ENCODE measurements at places on chromosomes 4 and X. TPM values are rescaled to one million over a fixed set of nuclear protein-coding genes. Genes with fewer than 3 reads are reported as not detected.

- H3K4me3 ChIP-seq = no peak overlapping the region
- no peak for DNase-seq
- H3K27ac ChIP-seq = no peak overlapping the region
- no peaks in the 10 kb centered on the region for H3K27me3 ChIP-seq
- no peaks in the 10 kb centered on the region for H3K4me1 ChIP-seq
- no peaks in the 10 kb centered on the region for H3K36me3 ChIP-seq
Measured at GRCh38 chr4:18630218-18631110, 608.9 kb upstream of the LCORL start.

- no peak for DNase-seq
- H3K27ac ChIP-seq = no peak overlapping the region
- no peak overlapping the region for H3K4me3 ChIP-seq
- no peaks in the 10 kb centered on the region for H3K4me1 ChIP-seq
- no peaks in the 10 kb centered on the region for H3K27me3 ChIP-seq
Measured at GRCh38 chr4:174461466-174462106, 60.7 kb downstream of the HPGD start.

GRCh38 chrX:110954428-110955100 lies 141.4 kb upstream of the PAK3 start:
- no peak for DNase-seq
- no peak overlapping the region for H3K27ac ChIP-seq
- H3K4me3 ChIP-seq = no peak overlapping the region
- no peaks in the 10 kb centered on the region for H3K4me1 ChIP-seq
- no peaks in the 10 kb centered on the region for H3K27me3 ChIP-seq

- no peak overlapping the region for H3K4me3 ChIP-seq
- peaks cover 4% of the 10 kb centered on the region for H3K27me3 ChIP-seq
- no peaks in the 10 kb centered on the region for H3K36me3 ChIP-seq
- H3K27ac ChIP-seq = no peak overlapping the region
- DNase-seq = no peak
- no peaks in the 10 kb centered on the region for H3K4me1 ChIP-seq
Measured at GRCh38 chr4:129344058-129344457, 248.1 kb downstream of the C4orf33 start.

DNA sequence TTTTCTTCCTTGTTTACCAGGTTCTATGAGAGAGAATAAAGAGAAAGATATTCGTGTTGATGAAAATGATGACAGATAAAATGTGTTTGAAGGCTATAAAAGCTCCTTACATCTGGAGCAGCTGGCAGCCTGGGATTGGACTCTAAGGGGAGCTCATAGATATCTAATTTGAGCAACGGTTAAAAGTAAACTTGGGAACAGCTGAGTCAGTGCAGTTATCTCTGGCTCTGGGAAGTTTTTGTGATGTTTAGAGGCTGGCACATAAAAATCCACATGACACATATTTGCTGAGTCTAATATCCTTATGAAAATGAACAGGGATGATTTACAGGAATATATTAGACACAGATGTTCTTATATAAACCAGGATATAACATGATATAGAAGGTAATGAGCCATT lies 331.8 kb upstream of the TENM3 start:
- no peak overlapping the region for H3K4me3 ChIP-seq
- no peak for DNase-seq
- H3K4me1 ChIP-seq = no peaks in the 10 kb centered on the region
- no peaks in the 10 kb centered on the region for H3K36me3 ChIP-seq

Gene LRBA
- 50.6 TPM for total RNA-seq

- H3K4me1 ChIP-seq = no peaks in the 10 kb centered on the region
- no peaks in the 10 kb centered on the region for H3K36me3 ChIP-seq
- H3K27me3 ChIP-seq = no peaks in the 10 kb centered on the region
- no peak overlapping the region for H3K27ac ChIP-seq
- H3K4me3 ChIP-seq = no peak overlapping the region
Measured at GRCh38 chr4:90486346-90486745, 359.2 kb downstream of the CCSER1 start.

- no peaks in the 10 kb centered on the region for H3K36me3 ChIP-seq
- DNase-seq = no peak
- H3K4me3 ChIP-seq = no peak overlapping the region
- no peak overlapping the region for H3K27ac ChIP-seq
- H3K4me1 ChIP-seq = no peaks in the 10 kb centered on the region
- no peaks in the 10 kb centered on the region for H3K27me3 ChIP-seq
Measured at GRCh38 chr4:124590480-124590879, 122.1 kb downstream of the ANKRD50 start.

DNA sequence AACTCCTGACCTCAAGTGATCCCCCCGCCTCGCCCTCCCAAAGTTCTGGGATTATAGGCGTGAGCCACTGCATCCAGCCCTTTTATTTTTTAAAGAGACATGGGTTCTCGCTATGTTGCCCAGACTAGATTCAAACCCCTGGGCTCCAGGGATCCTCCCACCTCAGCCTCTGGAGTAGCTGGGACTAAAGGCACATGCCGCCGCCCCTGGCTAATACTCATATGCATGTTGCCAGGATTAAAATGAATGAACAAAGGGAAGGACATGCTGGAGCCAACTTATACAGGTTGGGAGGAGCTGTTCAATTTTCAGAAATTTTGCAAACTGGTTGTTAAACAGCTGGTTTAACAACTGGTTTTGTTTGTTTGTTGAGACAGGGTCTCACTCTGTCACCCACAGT lies 1.4 kb upstream of the FTSJ1 start:
- H3K27me3 ChIP-seq = no peaks in the 10 kb centered on the region
- peaks cover 30% of the 10 kb centered on the region for H3K4me1 ChIP-seq
- H3K4me3 ChIP-seq = peak overlapping the region; percentile 96
- DNase-seq = no peak

GRCh38 chr4:177680308-177680707 lies 238.1 kb upstream of the AGA start:
- H3K27ac ChIP-seq = no peak overlapping the region
- no peaks in the 10 kb centered on the region for H3K4me1 ChIP-seq
- H3K27me3 ChIP-seq = no peaks in the 10 kb centered on the region
- H3K36me3 ChIP-seq = no peaks in the 10 kb centered on the region
- no peak for DNase-seq

DNA sequence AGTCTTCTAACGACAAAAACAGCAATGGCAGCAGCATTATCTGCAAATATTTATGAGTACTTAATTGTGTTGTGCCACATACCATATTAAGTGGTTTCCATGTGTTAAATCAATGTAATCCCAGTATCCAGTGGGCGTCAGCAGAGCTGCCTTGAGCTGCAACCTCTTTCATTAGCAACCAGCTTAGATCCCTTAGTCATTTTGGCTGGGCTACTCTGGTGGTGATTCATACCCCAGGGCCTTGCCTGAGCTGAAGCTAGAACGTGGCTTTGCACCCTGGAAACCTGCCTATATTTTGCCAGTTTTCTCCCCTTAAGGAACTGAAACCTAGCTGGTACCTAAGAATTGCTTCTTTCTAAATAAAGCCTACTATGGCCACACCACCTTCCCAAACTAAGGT lies 474.3 kb upstream of the FTHL17 start:
- no peaks in the 10 kb centered on the region for H3K4me1 ChIP-seq
- DNase-seq = no peak
- no peaks in the 10 kb centered on the region for H3K27me3 ChIP-seq
- no peak overlapping the region for H3K27ac ChIP-seq
- no peak overlapping the region for H3K4me3 ChIP-seq
- H3K36me3 ChIP-seq = no peaks in the 10 kb centered on the region

- no peaks in the 10 kb centered on the region for H3K27me3 ChIP-seq
- H3K4me3 ChIP-seq = no peak overlapping the region
- H3K4me1 ChIP-seq = no peaks in the 10 kb centered on the region
Measured at GRCh38 chr4:170769862-170770261, 680.1 kb upstream of the AADAT start.

DNA sequence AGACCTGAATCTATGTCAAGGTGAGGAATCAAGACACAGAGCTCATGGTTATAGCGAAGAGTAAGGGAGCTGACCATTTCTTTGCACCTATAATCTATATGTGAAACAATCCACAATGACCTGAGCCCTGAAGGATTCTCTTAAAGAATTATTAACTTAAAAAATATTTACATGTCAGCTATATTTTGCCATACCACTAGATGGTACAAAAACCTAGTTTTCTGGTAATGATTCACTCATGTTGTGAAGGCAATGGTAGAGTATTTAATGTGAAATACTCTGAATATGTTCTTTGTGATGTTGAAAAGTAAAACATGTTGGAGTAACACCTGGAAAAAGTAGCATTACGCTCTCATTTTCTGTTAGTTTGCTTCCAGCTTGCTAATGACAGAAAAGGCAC lies 40.0 kb downstream of the VGLL1 start:
- H3K36me3 ChIP-seq = peaks cover 3% of the 10 kb centered on the region
- no peaks in the 10 kb centered on the region for H3K27me3 ChIP-seq
- no peak overlapping the region for H3K4me3 ChIP-seq
- peaks cover 11% of the 10 kb centered on the region for H3K4me1 ChIP-seq
- no peak for DNase-seq

Gene CXCL6
- total RNA-seq = not detected

DNA sequence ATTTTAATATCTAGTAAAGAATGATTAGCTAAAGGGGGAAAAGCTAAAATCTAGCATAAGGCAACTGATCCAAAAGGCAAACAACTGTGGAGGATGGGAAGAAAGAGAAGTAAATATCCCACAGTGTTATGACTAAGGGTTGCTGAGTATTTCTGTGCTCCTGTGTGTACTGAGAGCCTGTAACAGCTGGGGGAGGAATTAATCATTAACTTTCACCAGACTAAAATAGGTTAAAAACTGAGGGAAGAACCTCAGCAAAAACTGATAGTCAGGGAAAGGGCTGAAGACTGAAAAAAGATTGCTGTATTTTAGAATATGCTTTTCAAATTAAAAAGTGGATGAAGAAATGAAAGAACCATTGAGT lies 365.9 kb downstream of the CXXC4 start:
- H3K4me3 ChIP-seq = no peak overlapping the region
- no peaks in the 10 kb centered on the region for H3K27me3 ChIP-seq
- no peak overlapping the region for H3K27ac ChIP-seq
- no peak for DNase-seq
- no peaks in the 10 kb centered on the region for H3K36me3 ChIP-seq

Gene GCNA
- 8.7 TPM for total RNA-seq

GRCh38 chrX:40761762-40762161 lies 26.4 kb upstream of the MED14 start:
- H3K27me3 ChIP-seq = peaks cover 3% of the 10 kb centered on the region
- no peaks in the 10 kb centered on the region for H3K36me3 ChIP-seq
- no peaks in the 10 kb centered on the region for H3K4me1 ChIP-seq
- H3K4me3 ChIP-seq = no peak overlapping the region
- no peak overlapping the region for H3K27ac ChIP-seq

DNA sequence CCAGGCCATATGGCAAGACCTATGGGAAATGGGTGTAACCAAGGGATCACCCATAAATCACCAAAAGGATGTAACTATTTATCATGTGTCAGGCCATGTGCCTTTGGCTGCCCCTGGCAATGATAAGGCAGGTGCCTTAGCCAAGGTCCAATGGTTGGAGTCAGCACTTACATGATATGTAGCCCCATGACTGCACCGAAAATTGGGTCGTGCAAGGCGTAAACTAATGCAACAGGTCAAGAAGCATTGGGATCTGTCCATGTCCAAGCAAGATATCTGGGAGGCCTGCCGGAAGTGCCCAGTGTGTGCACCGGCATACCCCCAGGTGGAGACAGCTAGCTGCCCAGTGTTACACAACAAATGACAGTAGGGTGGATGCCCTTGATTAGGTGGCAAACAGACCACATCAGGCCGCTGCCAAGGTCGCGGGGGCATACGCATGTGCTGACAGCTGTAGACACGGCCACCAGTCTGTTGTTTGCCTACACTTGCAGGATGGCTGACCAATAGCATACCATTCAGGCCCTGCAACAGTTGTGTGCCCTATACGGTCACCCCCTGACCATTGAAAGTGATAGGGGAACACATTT lies 698.2 kb upstream of the AGA start:
- H3K4me3 ChIP-seq = no peak overlapping the region
- H3K27me3 ChIP-seq = no peaks in the 10 kb centered on the region

Gene ZNF41
- total RNA-seq = 11.2 TPM

Gene ENPEP
- total RNA-seq = 0.68 TPM

- H3K27me3 ChIP-seq = peaks cover 5% of the 10 kb centered on the region
- no peaks in the 10 kb centered on the region for H3K4me1 ChIP-seq
- H3K27ac ChIP-seq = no peak overlapping the region
- H3K36me3 ChIP-seq = no peaks in the 10 kb centered on the region
- no peak for DNase-seq
Measured at GRCh38 chr4:168120811-168121210, 28.5 kb downstream of the ANXA10 start.
